Stimulated activated CD8-positive, alpha-beta memory T cell treated with anti-CD3 and anti-CD28 coated beads, Interleukin-4, amount 100 ng/mL, for 48 hours (primary cell): ENCODE measurements at places on chromosomes 7 and 10.
A peak's percentile ranks its signal among the peaks of the same experiment; 100 is the strongest.

DNA sequence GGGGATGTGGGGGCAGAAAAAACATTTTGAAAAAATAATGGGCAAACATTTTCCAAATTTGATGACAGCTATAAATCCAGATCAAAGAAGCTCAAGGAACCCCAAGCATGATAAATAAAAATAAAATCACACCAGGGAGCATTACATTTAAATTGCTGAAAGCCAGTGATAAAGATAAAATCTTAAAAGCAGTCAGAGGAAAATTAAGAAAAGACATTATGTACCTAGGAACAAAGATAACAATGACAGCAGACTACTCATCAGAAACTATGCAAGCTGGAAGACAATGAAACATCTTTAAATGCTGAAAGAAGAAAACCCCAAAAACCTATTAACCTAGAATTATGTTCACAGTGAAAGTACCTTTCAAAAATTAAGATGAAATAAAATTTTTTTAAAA, 23.3 kb downstream of the NEUROG3 start:
- DNase-seq = no peak

- peak; percentile 4 for DNase-seq
Observed at GRCh38 chr10:131187926-131188325, 123.6 kb downstream of the TCERG1L start.

DNA sequence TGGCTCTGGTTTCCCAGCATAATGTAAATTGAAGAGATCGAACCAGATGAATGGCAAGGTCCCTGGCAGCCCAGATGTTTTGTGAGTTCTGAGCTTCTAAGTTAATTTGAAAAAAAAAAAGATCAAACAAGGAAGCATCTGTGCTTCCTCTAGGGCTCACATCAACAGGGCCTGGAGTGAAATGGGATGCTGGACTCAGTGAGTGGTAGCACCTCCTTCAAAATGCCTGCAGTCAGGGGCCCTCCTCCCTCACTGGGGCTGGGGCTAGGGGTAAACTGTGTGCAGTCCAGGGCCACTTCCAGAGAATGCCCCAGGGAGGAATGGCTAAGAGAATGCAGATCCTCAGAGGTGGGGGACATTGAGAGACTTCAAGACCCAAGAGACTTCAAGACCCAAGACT, 6.0 kb upstream of the CUEDC2 start:
- no peak for DNase-seq

GRCh38 chr7:100396421-100396982, 23.2 kb downstream of the PILRA start:
- DNase-seq = peak; percentile 56

- no peak for DNase-seq
Observed at GRCh38 chr10:104630731-104631130, 10.4 kb upstream of the SORCS3 start.

- no peak for DNase-seq
Observed at GRCh38 chr10:12709521-12709963, 292.0 kb downstream of the CCDC3 start.

DNA sequence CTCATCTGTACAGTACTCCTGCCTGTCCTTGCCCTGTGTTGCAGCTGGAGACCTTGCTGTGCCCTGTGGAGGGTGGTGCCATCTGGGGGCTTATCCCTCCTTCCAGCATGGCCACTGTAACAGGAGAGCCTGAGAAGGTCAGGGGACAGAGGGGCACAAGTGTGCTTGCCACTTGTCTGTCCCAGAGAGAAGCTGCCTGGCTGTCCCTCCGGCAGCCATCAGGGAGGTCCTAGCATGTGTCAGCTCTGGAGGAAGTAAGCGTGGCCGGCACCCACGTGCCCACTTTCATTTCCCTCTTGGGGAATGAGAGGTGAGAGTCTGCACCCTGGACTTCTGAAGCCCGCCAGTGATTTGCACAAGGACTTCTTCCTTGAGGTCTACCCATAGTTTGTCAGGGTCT, 97.0 kb upstream of the PPIF start:
- DNase-seq = no peak

DNA sequence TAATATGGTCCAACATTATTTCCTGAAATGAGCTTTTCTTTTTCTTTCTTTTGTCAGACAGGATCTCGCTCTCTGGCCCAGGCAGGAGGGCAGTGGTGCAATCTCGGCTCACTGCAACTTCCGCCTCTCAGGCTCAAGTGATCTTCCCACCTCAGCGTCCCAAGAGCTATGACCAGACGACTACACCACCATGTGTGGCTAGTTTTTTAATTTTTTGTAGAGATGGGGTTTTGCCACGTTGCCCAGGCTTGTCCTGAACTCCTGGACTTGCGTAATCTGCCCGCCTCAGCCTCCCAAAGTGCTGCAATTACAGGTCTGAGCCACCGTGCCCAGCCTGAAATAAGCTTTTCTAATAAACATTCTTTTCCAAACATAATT, 48.6 kb downstream of the CUL2 start:
- DNase-seq = no peak

DNA sequence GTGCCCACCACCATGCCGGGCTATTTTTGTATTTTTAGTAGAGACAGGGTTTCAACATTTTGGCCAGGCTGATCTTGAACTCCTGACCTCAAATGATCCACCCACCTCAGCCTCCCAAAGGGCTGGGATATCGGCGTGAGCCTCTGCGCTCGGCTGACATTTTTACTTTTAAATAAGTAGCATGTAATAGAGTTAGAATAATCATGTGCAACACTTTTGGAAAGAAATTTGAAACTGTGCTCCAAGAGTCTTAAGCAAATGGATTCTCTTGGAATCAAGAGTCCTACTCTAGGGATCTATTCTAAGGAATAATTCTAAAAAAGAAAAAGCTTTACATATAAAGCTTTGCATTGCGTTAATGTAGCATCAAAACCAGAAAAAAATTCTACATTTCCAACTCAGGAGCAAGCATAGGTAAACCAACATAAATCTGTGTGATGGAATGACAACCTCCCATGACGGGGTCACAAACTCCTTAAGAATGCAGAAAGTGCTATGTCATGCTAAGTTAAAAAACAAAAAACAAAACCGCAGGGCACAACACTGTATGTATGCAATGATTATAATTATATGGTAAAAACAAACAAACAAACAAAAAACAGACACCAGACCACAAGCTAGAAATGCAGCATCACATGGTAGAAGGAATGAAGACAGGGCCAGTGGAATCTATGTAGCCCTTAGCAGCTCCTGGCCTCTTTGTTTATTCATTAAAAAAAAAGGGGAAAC, 98.7 kb downstream of the RNF216 start:
- no peak for DNase-seq

DNA sequence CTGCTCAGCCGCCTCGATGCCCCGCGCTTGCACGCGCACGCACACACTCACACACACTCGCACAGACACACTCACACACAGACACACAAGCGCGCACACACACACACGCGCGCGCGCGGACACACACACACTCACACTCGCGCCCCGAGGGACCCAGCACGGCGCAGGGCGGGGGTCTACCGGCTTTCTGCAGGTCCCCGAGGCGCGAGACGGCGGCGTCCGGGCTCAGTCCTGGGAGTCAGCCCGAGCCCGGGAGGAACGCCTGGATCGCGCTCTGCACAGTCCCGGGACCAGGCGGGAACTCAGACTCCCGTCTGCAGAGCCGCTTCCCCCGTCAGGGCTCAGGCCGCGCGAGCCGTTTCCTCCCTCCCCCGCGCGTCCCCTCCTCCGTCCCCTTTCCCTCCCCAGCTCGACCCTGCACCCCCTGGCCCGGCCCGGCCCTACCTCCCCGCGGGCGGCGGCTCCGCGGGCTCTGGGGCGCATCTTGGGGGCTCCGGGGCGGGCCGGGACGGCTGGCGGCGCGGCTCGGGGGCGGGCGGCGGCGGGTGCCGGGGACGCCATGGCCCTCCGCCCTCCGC, 464 bp downstream of the DENND2A start:
- DNase-seq = no peak

- DNase-seq = no peak
Observed at GRCh38 chr10:82256275-82256674, 381.3 kb downstream of the NRG3 start.

GRCh38 chr10:11157292-11158076, 139.8 kb downstream of the CELF2 start:
- no peak for DNase-seq

DNA sequence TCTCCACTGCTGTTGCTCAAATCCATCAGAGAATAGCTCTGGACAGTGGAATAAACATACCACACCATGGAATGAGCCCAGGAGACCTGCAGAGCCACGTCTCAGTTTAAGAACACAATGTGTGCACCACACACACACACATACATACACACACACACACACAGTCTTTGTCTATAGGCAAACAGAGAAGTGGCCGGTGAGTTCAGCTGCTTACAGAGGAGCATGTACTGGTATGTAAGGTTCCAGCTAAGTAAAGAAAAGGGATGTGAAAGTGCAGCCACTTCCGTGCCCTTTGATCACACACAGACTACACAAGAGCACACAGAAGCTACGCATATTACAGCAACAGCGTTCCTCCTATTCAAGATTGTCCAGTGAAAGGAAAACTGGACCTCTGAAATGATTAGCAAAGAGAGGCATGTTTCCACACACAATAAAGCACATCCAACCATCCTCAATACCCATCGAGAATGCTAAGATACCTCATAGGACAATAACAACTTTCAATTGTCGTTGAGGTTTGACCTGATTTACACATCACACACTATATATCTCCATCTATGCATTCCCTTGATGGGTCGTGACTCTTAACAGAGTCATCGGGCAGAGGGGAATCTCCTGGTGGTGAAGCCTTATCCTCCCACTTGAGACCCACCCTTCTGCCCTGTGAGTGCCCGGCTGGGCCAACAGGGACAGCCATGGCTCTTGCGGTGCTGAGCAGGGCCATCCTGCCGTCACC, 23.6 kb downstream of the SLC35B4 start:
- no peak for DNase-seq

GRCh38 chr7:3493499-3493898, 192.4 kb downstream of the SDK1 start:
- no peak for DNase-seq

DNA sequence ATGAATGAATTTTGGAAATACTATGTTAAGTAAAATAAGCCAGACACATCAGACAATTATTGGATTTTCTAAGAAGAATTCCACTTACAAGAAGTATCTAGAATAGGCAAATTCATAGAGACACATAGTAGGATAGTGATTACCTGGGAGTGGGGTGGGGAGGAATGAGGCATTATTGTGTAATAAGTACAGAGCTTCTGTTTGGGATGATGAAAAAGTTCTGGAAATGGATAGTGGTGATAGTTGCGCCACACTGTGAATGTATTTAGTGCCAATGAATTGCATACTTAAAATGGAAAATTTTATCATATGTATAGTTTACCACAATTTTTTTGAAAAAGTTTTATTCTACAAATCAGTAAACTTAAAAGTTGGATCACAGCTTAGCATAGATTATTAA, 297.2 kb upstream of the KAT6B start:
- DNase-seq = no peak

- no peak for DNase-seq
Observed at GRCh38 chr7:55099821-55100543, 81.2 kb downstream of the EGFR start.

- no peak for DNase-seq
Observed at GRCh38 chr10:35546824-35547225, 58.3 kb upstream of the GJD4 start.

DNA sequence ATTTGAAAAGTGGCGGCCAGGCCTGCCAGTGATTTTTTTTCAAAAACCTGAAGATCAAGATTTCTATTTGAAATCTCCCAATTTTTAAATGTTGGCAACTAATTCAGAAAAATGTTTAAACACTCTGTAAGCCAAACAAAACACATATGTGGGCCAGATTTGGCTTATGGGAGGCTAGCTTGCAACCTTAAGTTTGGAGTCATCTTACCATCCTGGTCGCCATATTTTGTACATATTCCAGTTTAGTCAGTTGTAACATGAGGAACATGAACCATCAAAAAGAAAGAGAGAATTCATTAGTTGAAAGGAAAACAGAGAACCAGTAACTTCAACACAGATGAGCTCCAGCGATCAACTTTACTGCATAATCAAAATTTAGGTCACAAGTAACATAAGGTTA, 115.4 kb downstream of the TMEM26 start:
- no peak for DNase-seq

GRCh38 chr7:134852625-134853024, 73.2 kb downstream of the CALD1 start:
- no peak for DNase-seq

DNA sequence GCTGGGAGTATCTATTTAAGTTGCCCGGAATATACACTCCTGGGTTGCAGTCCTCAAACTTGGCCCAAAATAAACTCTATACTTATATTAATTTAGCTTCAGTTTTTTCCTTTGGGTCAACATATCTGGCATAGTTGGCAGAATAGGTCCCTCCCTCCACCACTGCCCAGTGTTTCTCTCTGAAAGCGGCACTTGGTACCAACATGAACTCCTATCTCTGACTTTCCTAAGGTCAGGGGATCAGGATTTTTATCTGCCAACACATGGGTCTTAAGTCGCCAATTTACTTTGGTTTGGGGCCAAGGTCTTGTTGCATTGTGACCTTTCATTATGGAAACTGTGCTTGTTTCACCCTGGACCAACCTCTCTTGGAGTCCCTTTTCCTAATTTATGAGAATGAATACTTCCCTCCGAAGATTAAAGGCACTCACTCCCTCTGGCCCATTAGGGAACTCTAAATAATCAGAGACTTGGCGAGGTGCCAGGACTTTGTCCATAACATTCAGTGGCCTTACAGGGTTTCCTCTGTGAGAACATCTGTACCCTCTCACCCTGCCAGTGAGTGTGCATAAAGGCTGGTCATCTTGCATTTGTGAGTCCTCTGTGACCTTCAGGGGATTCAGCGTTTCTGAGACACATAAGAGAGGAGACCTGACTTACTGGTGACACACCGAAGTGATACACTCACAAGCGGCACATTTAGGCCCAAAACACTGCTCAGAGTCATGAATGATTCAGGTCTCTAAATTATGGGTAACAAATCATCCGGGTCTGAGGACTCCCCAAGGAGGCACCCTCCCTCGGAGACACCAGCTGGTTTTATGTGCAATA, 19.7 kb upstream of the FKBP9 start:
- DNase-seq = no peak

GRCh38 chr7:5827755-5828154, 46.3 kb upstream of the RNF216 start:
- peak; percentile 61 for DNase-seq

GRCh38 chr7:1817061-1817712, 147.1 kb downstream of the ELFN1 start:
- DNase-seq = no peak

GRCh38 chr10:110534571-110534970, 32.9 kb upstream of the SMC3 start:
- no peak for DNase-seq

- no peak for DNase-seq
Observed at GRCh38 chr7:36692456-36692855, 31.8 kb downstream of the AOAH start.

DNA sequence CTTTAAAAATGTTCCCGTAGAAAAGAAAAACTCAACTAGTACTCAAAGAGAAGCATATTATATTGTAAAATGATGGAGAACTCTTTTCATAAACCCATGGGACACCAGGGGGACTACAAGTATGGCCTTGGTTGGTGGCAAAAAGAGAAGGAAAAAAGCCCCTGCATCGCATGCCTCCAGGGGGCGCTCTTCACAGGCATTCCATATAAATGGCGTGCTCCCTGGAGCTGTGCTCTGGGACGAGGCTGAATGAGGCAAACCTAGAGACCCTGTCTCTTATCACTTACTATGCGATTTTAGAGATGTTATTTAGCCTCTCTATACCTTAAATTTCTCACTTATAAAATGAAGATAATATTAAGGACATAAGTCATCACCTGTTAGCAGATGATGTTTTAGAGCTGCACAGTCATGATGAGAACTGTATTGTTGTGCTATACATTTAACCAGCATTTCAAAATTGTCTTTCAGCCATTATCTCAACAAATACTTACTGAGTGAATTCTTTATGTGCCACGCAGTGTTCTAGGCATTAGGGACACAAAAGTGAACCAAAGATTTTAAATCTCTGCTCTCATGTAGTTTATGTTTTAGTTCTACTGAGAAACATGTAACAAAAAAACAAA, 105.8 kb downstream of the ARHGAP21 start:
- DNase-seq = peak; percentile 72
